ENCODE measurements at places on chromosomes 1 and 21. TPM values are rescaled to one million over a fixed set of nuclear protein-coding genes. Genes with fewer than 3 reads are reported as not detected.

The UTP25 gene
- 9.3 TPM for total RNA-seq

The FNBP1L gene
- total RNA-seq = 2.2 TPM

The PDZK1 gene
- total RNA-seq = 0.10 TPM

The KRTAP10-8 gene
- total RNA-seq = not detected

The PROX1 gene
- total RNA-seq = 0.31 TPM

The NBPF6 gene
- not detected for total RNA-seq

The ZNHIT6 gene
- total RNA-seq = 8.6 TPM

The TNFAIP8L2 gene
- 4.6 TPM for total RNA-seq

The CYP4X1 gene
- total RNA-seq = not detected

The MEX3A gene
- not detected for total RNA-seq

The HORMAD1 gene
- total RNA-seq = 3.3 TPM

The OR2T33 gene
- not detected for total RNA-seq

The HAO2 gene
- total RNA-seq = not detected

The PTGER3 gene
- total RNA-seq = 0.52 TPM

The OR10Z1 gene
- 0.31 TPM for total RNA-seq

The PTGFRN gene
- total RNA-seq = 0.73 TPM
